ENCODE measurements at places on chromosomes 13 and 19.
A peak's percentile ranks its signal among the peaks of the same experiment; 100 is the strongest.

DNA sequence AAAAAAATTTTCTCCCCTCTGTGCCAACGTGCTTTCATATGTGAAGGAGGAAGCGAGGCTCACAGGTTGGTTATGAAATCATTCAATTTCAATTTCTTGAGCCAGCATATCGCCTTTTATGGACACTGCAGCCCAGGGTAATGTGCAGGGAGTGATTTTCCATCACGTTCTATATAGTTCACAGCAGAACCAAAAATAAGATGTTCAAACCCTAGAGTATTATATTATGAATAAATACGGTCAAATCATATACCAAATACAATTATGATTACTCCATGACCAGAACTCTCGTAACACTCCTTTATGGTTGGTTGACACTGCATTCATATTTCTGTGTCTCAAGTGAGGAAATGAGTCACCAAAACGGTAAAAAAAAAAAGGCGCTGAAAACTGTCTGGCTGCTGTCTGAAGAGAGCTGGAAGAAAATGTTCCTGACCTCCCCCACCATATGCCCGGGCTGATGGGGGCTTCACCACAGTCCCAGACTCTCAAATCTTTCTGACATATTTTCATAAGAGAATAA lies 75.8 kb upstream of the UBAC2 start:
- no peak for DNase-seq

DNA sequence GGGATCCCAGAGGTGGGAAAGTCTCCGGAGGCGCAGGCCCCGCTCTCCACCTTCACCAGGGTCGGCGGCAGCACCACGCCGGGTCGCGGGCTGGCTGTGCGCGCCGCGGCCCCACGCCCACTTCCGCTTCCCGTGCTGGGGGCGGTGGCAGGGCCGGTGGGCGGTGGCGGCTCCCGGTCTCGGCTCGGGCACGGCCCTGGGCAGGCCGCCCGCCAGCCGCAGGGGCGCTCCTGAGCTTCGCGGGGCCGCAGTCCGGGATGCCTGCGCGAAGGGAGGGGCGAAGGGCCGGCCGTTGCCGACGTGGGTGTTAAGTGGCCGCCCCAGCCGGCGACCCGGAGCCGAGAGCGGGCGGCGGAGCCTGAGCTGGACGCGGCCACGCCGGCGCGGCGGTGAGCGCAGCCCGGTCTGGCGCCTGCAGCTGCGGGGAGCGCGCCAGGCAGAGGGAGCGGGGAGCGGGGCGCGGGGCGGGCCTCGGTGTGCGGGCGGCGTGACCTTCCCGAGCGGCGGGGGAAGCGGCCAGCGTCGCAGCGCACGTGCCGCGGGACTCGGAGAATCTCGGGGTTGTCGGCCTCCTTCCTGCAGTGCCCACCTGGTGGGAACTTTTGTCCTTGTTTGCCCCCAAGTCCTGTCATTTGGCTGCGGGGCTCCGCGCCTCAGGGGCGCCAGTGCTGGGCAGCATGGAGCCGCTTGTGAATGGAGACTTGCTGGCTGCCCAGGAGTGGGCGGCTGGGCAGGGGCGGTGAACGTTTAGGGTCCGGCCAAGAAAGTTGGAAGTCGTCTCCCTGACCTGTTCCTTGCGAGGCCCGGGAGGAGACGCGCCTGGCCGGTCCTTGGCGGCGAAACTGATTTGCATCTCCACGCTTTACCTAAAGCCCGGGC lies at the start of gene SLC25A15:
Gene SLC25A15, plus strand, starts transcription at position 337 of the 879 bp plus-strand sequence. CDS start 3,616 bp downstream, outside the sequence.
- peak; percentile 24 for DNase-seq

- DNase-seq = no peak
Observed at GRCh38 chr13:113643593-113643992, 14.4 kb downstream of the ATP4B start.

GRCh38 chr13:110546926-110547325 lies 14.6 kb downstream of the RAB20 start:
- no peak for DNase-seq

- no peak for DNase-seq
Observed at GRCh38 chr19:57907394-57907793, 9.0 kb downstream of the ZNF417 start.

- DNase-seq = no peak
Observed at GRCh38 chr19:21202865-21203494, 61.1 kb downstream of the ZNF431 start.

- DNase-seq = no peak
Observed at GRCh38 chr13:46675016-46675415, 121.9 kb downstream of the ESD start.

DNA sequence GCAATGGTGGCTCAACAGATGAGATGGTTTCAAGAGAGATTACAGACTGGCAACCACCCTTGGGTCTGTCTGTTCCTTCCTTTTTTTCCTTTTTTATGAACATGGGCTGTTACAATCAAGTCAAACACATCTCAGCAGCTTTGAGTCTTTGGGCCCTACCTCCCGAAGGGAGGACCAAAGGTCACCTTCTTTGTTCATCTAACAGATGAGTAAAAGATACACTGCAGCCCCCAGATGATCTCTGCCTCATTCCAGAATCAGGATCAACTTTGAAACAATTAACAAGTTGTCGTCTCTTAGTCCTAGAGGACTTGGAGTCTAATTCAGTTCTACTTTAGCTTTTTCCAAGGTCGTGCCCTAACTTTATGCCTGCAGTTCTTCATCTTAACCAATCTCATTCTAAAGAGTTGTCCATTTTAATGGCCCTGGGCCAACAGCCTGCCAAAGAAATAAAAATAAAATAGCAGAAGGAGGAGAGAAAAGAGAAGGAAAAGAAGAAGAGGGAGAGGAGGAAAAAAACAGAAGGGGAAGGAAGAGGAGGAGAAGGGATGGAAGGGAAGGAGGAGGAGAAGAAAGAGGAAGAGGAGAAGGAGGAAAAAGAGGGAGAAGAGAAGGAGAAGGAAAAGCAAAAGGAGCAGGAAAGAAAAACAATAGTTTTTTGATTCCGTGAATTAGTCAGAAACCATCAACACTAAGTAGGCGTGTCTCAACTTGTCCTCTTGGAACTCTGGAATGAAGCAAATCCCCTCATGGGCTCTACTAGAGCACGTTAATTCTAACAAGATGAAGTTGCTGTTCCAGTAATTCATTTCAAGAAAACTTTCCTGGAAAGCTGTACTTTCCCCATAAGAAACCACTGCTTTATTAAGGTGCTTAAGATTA lies 281.2 kb downstream of the FOXO1 start:
- DNase-seq = no peak

- DNase-seq = no peak
Observed at GRCh38 chr13:74248477-74248876, 114.3 kb upstream of the KLF12 start.

DNA sequence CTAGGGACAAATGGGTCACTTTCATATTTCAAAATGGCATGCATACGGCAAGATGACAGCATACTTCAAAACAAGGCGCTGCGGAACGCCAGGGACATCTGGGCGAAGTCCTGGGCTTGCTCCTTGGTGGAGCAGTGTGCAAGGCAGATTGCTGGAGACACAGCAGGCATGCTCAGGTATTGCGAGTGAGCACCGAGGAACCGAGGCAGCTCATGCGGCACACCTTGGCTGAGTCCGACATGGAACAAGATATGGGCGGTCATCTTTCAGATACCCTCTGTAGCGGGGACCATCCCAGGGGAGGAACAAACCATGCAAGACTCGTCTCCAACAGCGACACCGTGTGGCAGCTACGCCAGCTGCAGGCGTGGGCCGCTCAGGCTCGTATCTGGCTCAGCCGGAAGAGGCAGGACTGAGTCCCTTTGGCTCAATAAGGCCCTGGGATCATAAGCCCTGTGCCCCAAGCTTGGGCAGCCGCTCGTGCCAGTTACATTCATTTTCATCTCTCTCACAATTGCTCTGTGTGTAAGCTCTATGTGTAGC lies 112.4 kb downstream of the NUFIP1 start:
- no peak for DNase-seq

GRCh38 chr19:17949956-17950309 lies 17.0 kb upstream of the KCNN1 start:
- DNase-seq = no peak

GRCh38 chr19:10421240-10422045 lies 1.1 kb downstream of the PDE4A start:
- DNase-seq = no peak

DNA sequence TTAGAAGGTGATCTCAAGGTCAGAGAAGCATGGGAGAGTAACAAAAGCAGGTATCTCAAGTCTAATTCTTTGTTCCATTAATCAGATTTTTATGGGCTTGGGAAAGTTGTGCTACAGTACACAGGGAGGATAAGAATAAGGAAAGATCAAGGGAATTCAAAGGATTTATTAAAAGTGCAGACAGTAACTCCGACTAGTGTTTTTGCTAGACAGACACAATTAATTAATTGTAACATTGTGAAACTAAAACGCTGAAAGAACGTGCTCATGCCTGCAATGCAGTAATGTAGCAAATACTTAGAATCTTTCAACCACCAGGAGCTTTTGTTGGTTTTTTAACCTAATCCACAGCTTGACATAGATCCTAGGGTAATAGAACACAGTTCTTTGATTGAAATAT lies 221.5 kb downstream of the DACH1 start:
- no peak for DNase-seq

GRCh38 chr13:106555631-106556328 lies 12.2 kb downstream of the ARGLU1 start:
- no peak for DNase-seq

- DNase-seq = no peak
Observed at GRCh38 chr13:110812121-110812868, 98.8 kb downstream of the ING1 start.

GRCh38 chr13:51643882-51644281 lies 59.6 kb downstream of the WDFY2 start:
- DNase-seq = no peak

DNA sequence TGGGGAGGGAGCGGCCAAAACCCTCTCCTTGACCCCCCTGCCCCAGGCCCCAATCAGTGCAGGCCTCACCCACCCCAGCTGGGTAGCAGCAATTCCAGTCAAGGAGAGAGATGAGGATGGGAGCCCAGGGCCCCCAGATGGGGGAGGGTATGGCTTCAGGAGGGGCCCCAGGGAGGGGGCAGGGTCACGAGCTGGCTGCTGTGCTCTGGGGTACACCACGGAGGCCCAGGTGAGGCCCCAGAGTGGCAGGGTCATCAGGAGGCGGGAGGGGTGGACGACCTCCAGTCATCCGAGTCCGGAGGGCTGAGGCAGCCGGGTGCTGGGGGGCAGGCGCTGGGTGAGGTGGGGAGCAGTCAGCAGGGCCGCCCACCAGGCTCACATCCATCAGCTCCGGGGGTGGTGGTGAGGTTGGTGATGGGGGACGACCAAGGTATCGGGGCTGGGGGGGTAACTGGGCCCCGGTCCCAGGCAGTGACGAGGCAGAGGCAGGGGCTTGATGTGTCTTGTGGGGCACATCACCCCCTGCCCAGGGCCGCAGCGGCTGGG lies 8.4 kb downstream of the DYRK1B start:
- no peak for DNase-seq
